ENCODE measurements at places on chromosomes 7 and 10. TPM values are rescaled to one million over a fixed set of nuclear protein-coding genes. Genes with fewer than 3 reads are reported as not detected.

The NRG3 gene
- polyA plus RNA-seq = 0.62 TPM

The MSMB gene
- not detected for polyA plus RNA-seq

DNA sequence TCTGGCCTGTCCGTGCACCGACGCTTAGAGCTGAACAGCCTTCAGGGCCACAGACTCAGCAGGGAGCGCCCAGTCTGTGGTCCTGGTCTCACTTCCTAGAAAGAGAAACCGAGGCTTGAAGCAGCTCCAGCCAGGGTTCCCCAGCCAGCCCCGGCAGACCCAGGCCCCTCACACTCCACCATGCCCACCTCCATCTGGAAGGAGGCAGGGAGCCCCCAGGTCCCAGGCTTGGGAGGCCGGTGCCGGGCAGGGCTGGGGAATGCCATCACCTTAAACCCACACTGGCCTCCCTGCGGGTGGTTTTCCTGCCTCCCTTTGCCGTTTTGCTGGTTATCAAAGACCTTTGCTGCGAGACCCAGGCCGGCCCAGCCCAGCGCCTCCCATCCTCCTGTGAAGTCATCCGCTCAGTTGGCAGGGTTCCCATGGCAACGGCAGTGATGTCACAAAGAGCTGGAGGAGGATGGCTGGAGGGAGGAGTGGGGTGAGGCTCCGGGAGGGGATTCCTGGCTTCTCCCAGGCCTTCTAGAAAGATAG lies 24.0 kb downstream of the ELFN1 start:
- no peak overlapping the region for H3K4me3 ChIP-seq
- peaks cover 14% of the 10 kb centered on the region for H3K4me1 ChIP-seq
- H3K27me3 ChIP-seq = no peaks in the 10 kb centered on the region
- no peak overlapping the region for H3K27ac ChIP-seq
- peak; percentile 93 for DNase-seq
- no peaks in the 10 kb centered on the region for H3K36me3 ChIP-seq

The PPP1R3A gene
- not detected for polyA plus RNA-seq

DNA sequence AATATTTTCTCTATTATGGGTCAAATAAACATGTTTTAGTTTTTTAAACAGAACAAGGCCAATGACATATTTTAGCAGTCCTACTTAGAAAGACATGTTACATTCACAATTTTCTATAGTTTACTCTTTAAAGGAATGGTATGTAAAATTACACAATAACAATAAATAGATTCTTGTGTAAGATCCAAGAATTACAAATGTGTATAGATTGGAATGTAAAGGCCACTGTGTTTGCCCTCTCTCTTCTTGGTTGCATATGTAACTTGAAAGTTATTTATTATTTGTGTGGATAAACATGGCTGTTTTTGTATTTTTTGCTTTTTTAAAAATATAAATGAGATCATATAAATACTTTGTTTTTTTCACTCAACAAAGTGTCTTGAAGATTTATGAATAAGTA lies 979.3 kb upstream of the CELF2 start:
- no peaks in the 10 kb centered on the region for H3K36me3 ChIP-seq
- no peak overlapping the region for H3K4me3 ChIP-seq
- no peak for DNase-seq
- H3K27ac ChIP-seq = no peak overlapping the region

- H3K36me3 ChIP-seq = no peaks in the 10 kb centered on the region
- H3K4me1 ChIP-seq = peaks cover 38% of the 10 kb centered on the region
- DNase-seq = peak; percentile 62
- H3K27ac ChIP-seq = peak overlapping the region; percentile 78
These were observed 2.3 kb downstream of the HKDC1 start for GRCh38 chr10:69222157-69223027.

The DHTKD1 gene
- polyA plus RNA-seq = 21.5 TPM

DNA sequence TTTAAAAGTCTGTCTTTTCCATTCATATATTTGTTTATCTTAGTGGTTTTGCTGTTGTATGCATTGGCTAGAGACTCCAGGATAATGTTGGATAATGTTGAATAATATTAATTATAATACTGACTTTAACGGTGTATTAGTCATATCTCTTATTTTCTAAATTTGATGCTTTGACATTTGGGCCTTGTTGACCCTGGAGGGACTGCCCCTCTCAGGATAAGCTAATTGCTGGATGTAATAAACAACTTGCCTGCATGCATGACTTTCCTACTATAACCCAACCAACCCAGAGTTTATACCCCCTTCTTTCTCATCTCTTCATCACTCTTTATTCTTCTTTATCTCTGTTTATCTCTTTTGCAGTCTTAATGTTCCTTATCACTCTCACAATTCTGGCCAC lies 90.9 kb upstream of the ABI1 start:
- DNase-seq = no peak
- H3K36me3 ChIP-seq = no peaks in the 10 kb centered on the region
- no peak overlapping the region for H3K4me3 ChIP-seq
- H3K27ac ChIP-seq = no peak overlapping the region

GRCh38 chr7:39043531-39043930 lies 65.8 kb downstream of the POU6F2 start:
- H3K4me3 ChIP-seq = no peak overlapping the region
- no peaks in the 10 kb centered on the region for H3K4me1 ChIP-seq
- H3K36me3 ChIP-seq = no peaks in the 10 kb centered on the region
- peak; percentile 51 for DNase-seq
- H3K27me3 ChIP-seq = no peaks in the 10 kb centered on the region

DNA sequence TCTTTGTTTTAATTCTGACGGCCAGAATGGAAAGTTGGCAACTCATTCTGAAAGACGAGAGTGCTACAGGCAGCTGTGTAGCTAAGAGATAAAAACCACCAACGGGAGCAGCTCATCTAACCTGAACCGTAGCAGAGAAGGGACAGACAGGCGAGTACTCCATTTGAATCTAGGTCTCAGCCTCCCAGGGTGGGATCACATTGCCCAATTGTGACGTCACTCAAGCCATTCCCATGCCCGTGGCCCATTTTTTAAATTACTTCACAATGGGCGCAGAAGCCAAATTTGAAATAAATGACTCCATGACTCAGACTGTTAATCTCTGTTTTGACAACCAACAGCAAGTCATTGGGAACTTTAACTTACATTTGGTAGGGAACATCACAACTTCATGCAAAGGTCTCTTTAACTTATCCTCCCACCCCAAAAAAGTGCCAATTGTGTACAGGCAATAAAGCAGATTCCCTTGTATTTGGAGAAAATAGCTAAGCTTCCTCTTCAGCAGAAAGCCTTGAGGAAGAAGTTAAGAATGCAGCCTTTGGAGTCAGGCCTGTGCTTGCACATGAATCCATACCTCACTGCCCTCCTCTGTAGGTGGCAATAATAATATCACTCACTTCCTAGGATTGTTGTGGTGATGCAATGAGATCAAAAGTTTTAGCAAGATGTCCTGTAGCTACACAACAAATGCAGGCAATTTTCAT lies 93.2 kb upstream of the KIF5B start:
- no peak for DNase-seq
- no peak overlapping the region for H3K27ac ChIP-seq
- no peaks in the 10 kb centered on the region for H3K4me1 ChIP-seq

- H3K36me3 ChIP-seq = no peaks in the 10 kb centered on the region
- no peak overlapping the region for H3K27ac ChIP-seq
- no peak for DNase-seq
- H3K4me3 ChIP-seq = no peak overlapping the region
- H3K4me1 ChIP-seq = no peaks in the 10 kb centered on the region
These were observed 87.7 kb upstream of the CHST15 start for GRCh38 chr10:124180947-124181549.

DNA sequence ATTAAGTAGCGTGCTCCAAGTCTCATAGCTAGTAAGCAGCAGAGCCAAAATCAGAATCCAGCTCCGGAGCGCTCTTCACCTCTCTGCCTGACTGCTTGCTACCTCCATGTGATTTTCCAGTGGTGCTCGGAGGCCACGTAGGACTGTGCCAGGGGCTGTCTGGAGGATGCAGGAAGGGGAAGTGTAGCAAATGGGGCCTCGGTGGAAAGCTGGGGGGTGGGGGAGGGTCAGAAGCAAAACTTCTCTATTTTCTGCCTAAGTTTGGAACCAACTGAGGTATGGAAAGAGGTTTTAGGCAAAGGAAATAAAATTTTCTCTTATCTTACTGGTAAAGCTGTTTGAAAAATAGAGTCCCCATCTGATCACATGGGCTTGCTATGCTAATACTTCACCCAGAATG lies 108.7 kb downstream of the TBXAS1 start:
- H3K27ac ChIP-seq = no peak overlapping the region
- no peak for DNase-seq

- H3K4me3 ChIP-seq = no peak overlapping the region
- no peak for DNase-seq
- H3K27ac ChIP-seq = no peak overlapping the region
- H3K27me3 ChIP-seq = no peaks in the 10 kb centered on the region
These were observed 128.9 kb upstream of the FZD1 start for GRCh38 chr7:91135300-91135699.

The ADAP1 gene
- polyA plus RNA-seq = 36.4 TPM

DNA sequence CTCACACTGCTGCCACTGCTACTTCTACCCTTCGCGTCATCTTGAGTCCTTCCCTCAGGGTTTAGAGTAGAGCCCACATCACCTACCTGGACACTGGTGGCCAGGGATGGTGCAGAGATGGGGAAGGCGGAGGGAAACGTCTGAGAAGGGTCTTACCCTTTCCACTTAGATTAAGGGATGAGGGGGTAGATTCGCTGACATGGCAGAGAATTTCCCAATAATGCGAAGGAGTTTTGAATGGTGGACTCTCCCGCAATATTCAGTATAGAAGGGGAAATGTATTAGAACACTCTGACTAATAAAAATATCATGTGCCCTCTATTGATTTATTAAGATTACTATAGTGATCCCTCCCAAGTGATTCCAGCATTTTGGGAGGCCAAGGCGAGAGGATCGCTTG lies 209.5 kb upstream of the KIAA1217 start:
- H3K27ac ChIP-seq = no peak overlapping the region
- DNase-seq = no peak
- no peaks in the 10 kb centered on the region for H3K27me3 ChIP-seq
- no peaks in the 10 kb centered on the region for H3K36me3 ChIP-seq

DNA sequence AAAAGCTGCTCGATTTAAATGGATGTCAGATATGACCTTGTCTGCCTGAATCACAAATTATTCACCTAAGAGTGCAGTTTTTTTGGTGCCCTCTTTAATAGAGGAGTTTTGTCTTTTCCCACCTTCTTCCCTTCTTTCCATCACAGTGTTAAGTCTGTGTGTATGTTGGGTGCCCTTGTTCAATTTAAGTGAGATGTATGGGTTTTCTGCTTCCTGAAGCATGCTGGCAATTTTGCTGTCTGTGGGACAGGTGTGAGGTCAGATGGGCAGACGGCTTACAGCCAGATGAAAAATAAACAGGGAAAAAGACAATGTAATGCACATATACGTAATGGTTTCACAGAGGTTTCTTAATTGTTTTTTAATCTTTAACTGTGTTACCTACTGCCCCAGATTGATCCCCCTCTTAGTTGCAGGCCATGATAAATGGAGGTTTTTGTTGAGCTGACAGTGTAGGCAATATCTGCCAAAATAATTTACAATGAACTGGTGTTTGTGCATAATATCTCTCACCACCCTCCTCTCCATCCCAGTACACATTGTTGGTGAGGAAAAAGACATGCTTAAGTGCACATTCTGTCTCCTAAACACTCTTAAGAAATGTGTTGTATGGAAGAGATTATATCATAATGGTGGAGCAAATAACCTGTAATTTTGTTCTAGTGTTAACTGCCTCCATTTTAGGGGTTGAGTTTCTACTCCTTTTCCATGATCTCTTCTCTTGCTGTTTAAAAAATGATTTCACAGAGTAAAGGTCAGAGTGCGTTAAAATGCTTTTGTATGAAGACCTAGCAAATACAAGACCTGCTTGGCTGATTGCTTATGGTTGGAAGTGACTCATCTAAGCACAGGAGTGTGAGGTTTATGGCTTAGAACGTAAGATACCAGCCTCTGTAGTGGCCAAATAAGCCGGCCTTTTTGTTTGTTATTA lies 123.9 kb downstream of the LRRC4 start:
- no peaks in the 10 kb centered on the region for H3K27me3 ChIP-seq
- DNase-seq = no peak
- no peaks in the 10 kb centered on the region for H3K36me3 ChIP-seq
- H3K4me3 ChIP-seq = no peak overlapping the region
- H3K27ac ChIP-seq = no peak overlapping the region

DNA sequence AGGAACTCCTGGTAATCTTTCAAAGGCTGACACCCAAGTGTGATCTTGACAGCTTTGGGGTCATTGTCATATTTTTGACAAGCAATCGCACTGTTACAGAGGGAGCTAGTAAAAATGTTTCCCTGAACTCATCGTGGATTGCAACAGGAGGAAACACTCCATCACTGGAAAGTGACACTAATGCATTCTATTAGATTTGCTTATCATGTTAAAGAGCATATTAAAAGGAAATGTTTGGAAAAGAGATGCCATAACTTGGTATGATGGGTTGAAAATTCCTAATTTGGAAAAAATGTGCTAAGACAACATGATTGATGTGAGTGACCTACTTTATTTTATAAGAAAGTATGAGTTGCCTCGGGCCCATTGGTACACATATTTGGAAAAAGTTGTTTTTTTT lies 22.7 kb upstream of the EMX2 start:
- no peak overlapping the region for H3K4me3 ChIP-seq
- DNase-seq = no peak
- H3K4me1 ChIP-seq = no peaks in the 10 kb centered on the region
- H3K27ac ChIP-seq = no peak overlapping the region
- no peaks in the 10 kb centered on the region for H3K36me3 ChIP-seq

DNA sequence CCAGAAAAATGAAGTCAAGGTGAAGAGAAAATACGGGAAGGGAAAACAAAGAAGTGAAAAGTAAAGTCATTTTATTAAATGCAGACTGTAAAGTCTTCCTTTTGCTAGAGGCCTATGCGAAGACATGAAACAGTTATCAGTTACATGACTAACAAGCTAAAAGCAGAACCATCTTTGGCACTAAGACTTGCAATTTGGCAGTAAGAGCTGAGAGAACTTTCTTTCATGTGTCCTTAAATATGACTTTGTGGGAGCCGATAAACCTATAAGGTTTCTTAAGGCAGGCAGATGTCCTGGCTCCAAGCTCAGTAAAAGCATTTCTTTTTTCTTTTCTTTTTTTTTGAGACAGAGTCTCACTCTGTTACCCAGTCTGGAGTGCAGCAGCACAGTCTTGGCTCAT lies 10.4 kb downstream of the ANLN start:
- H3K4me1 ChIP-seq = no peaks in the 10 kb centered on the region
- no peaks in the 10 kb centered on the region for H3K36me3 ChIP-seq
- no peak for DNase-seq
- no peak overlapping the region for H3K4me3 ChIP-seq

DNA sequence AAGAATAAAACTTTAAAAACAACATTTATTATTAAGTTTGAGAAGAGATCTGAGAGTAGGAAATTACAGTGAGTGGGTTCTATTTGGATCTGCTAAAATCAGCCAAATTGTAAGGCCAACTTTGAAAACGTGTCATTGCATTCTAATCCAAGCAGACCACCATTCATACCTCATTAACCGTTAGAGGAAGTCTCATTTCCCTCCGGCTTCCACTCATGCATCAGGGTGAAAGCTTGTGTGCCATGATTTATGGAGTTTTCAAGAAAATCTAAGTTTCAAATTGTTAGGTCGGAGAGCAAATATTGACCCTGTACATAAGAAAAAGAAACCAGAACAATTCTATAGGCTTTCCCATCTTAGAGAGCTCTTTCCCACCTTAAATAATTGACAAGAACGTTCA lies 166.6 kb upstream of the NRG3 start:
- H3K27ac ChIP-seq = no peak overlapping the region
- no peaks in the 10 kb centered on the region for H3K27me3 ChIP-seq
- H3K36me3 ChIP-seq = no peaks in the 10 kb centered on the region
- no peak overlapping the region for H3K4me3 ChIP-seq
- no peaks in the 10 kb centered on the region for H3K4me1 ChIP-seq

The EFCAB10 gene
- not detected for polyA plus RNA-seq

The HHEX gene
- polyA plus RNA-seq = 3.1 TPM

- no peaks in the 10 kb centered on the region for H3K36me3 ChIP-seq
- peak; percentile 29 for DNase-seq
- no peaks in the 10 kb centered on the region for H3K4me1 ChIP-seq
- H3K27me3 ChIP-seq = peaks cover 5% of the 10 kb centered on the region
- H3K27ac ChIP-seq = peak overlapping the region; percentile 70
These were observed 754 bp upstream of the PHYHIPL start for GRCh38 chr10:59175538-59176240.

Data from kidney (tissue), 22 donors.